Stimulated activated CD4-positive, alpha-beta T cell treated with anti-CD3 and anti-CD28 coated beads, Interleukin-12 subunit alpha, Interleukin-12 subunit beta, amount 100 ng/mL, for 48 hours (primary cell): ENCODE measurements at places on chromosomes 4 and X.
A peak's percentile ranks its signal among the peaks of the same experiment; 100 is the strongest.

- DNase-seq: no peak
Measured at GRCh38 chrX:68492583-68492982, 6.3 kb upstream of the YIPF6 start.

DNA sequence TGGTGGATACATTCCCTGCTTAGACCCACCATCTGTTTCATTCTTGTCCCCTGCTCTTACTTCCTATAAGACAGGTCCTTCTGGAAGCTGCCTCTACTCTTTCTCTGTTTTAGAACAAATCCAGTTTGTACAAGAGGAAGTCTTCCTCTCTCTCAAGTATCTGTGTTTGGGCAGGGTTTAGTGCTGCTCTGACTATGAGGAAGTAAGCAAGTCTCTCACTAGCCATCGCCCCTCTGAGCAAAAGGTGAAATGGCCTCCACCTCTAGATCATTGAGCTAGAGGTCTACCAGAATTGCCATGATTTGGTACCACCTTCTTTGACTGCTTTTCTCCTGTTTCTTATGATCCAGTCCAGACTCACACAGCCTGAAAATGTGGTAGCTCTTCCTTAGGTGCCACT is 8.4 kb downstream of the BTK start:
- DNase-seq: no peak

GRCh38 chrX:21975242-21975641 is 34.7 kb downstream of the SMS start:
- no peak for DNase-seq

- no peak for DNase-seq
Measured at GRCh38 chr4:155984106-155984797, 30.6 kb upstream of the CTSO start.

DNA sequence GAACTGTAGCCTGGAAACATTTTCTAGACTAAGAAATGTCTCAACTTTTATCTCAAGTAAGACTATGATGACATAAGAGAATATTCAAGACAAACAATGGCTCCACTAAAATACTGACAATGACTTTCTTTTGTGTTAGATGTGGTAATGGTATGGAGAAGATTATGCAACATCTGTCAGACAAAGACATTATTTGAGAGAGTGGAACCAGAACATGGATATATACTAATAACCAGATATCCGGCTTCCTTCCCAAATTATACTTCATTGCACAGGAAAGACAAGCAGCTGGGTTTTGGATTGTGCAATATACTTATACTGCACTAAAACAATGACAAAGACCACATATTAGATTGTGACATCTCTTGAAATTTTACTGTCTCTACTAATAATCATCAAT is 290.8 kb upstream of the GIMD1 start:
- DNase-seq: no peak

- no peak for DNase-seq
Measured at GRCh38 chr4:48706736-48707135, 73.3 kb downstream of the FRYL start.

GRCh38 chr4:8607603-8608481 is 15.3 kb downstream of the CPZ start:
- DNase-seq: peak; percentile 35

DNA sequence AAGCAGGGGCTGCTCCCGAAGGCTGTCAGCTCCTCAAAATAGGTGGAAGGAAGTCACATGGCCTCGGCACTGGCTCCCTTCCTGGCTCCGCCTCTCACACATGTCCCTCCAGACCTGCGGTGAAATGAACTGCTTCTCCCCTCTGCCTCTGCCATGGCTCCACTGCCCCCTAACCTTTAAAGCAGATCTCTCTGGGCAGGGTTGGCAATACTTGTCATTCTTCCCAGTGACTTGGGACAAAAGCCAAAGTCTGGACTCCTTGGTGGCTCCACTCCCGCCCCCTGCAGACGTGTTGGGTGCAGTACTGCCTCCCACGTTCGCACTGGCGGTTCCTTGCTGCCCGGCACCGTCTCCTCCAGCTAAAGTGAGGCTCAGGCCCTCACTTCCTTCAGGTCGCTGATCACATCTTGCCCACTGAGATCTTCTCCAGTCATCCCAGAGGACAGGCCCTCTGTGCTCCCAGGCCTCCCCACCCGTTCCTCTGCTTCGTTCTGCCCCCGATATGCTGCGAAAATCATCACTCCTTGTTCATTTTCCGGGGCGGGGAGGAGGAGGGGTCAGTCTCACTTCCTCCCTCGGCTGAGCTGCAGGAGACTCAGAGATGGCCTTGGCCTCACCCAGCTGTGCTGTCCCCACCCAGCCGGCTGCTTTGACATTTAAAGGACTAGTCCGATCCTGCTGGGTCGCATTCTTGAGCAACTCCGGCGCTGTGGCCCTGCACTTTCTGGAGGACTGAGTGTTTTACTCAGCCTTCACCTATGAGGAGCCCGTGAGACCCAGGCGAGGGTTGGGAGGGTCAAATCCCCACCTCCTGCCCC is 97.4 kb downstream of the PHKA2 start:
- peak; percentile 40 for DNase-seq

- no peak for DNase-seq
Measured at GRCh38 chrX:120790118-120790517, 85.5 kb downstream of the CT47B1 start.
